ENCODE measurements at places on chromosomes 6 and 20.
A peak's percentile ranks its signal among the peaks of the same experiment; 100 is the strongest.

- DNase-seq = no peak
These were observed at the start of gene KCNQ2 for GRCh38 chr20:63471981-63472831. Gene KCNQ2 (minus strand): TSS chr20:63472655. CDS start chr20:63472463, 192 bp downstream.

- no peak for DNase-seq
These were observed 412.1 kb downstream of the PKHD1 start for GRCh38 chr6:51675020-51675921.

DNA sequence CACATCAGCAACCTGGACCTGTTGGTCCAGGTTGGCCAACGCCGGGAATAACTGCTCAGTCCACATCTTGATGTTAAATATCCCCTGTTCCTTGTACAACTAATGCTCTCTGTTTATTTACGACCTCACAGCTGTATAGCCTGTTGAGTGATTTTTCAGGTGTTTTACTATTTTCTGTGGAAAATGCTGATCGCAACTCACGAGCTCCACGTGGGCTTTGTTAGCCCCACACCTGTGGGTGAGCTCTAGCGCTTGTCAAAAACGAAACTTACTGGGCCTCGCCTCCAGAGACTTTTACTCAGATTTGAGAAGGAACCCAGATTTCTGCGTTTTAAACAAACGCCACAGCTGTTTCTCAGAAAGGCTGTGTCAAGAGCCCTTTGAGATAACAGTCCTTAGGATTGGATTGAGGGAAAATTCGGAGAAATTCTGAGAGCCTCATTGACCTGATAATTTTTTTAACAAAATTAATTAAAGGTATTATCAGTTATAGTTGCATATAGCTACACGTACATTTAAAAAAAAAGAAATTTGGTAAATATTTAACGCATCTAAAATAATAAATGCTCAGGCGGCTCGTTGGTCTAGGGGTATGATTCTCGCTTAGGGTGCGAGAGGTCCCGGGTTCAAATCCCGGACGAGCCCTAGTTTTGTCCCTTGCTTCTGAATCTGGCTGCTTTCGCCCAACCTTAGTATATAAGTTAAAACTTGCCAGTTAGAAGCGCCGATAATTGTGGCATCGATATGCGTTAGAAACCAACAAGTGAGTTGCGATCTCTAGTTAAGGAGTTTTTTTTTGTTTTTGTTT, 16.7 kb downstream of the HMGN4 start:
- DNase-seq = peak; percentile 77

DNA sequence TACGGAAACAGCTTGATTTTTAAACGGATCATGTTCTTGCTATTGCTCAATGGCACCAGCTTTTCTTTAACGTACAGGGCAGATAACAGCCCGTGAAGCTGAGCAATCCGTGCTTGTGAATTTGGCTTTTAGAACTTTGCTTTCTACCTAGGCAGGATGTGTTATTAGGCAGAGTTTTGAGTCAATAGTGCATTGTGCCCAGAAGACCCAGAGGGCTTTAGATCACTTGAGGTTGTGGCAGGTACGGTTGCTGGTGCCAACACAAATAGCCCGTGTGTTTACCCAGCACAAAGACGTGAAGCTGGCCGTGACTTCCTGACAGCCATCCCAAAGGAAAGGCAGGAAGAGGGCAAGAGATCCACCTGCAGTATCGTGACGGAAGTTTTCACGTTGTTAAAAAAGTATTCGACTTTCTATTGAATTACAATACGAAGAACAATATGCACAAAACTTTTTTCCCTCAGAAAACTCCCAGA, 117.4 kb upstream of the FRMD1 start:
- DNase-seq = no peak

GRCh38 chr20:61464307-61465303, 212.5 kb downstream of the CDH4 start:
- no peak for DNase-seq

DNA sequence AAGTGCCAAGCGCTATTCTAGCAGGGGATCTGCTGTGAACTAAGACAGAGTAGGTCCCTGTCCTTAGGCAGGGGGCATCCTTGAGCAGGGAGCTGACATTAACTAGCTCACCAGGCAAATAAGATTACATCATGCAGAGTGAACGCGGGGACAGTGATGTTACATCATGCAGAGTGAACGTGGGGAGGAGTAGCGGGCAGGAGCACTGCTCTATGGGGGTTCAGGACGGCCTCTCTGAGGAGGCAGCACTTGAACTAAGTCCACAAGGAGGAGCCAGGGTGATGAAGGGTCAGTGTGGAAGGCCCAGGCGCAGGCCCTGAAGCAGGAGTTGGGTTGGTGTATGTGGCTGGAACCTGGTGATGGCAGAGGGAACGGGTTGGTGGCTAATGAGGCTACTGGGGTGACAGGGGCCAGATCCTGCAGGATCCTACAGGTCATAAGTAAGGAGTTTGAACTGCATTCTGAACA, 38.7 kb downstream of the KAT14 start:
- no peak for DNase-seq

DNA sequence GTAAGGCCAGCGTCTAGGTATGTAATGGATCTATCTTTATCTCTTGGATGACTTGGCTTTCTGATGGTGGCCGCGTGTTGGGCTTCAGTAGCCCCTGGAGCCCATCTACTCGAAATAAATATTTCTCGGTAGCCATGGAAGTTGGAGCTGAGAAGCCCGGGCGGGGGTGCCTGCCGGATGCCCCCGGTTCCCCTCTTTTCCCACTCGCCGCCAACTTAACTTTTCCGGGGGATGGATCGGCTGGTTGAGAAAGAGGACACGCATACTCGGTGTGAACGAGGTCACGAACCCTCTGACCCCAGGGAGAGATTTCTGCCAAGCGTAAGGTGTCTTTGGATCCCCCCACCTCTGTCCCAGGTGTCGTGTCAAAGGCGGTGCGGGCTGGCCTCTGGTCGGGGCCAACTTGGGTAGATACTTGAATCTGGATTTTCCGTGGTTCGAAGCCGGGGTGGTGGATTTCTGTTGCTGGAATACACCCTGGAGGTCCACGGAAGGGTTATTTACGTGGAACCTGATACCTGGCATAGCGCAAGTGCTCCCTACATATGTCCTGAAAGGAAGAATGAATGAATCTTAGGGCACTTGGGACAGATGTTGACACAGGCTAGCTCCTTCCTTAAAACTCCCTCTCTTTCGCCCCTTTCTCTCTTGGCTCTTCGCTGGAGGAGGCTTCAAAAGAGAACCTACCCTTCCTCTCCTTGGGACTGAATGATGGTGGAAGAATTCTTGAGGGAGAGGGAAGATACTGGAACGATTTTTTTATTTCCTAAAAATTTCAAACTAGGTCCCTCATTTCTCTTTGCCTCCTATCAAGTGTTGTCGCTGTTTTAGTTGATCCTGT, 996 bp downstream of the DOK5 start:
- DNase-seq = no peak

- DNase-seq = no peak
These were observed 39.1 kb upstream of the TBC1D22B start for GRCh38 chr6:37218511-37218910.

DNA sequence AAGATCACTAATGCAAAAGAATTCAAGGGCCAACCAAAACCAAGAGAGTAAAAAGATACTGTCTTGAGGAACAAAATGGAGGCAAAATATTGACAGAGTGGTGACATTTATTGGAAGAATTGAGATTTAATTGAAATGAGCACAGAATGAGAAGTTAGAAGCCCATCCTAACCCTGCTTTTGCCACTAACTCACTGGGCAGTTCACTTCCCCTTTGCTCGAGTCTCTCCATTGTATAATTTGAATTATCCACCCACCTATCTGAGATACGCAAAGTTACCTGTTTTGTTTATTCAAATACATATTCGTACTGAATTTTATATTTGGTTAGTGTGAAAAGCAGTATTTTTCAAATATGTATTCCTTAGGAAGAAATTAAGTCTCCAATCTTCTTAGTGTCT, 204.5 kb upstream of the PRDM1 start:
- DNase-seq = no peak

GRCh38 chr6:84768442-84769174, 4.2 kb upstream of the TBX18 start:
- DNase-seq = no peak

DNA sequence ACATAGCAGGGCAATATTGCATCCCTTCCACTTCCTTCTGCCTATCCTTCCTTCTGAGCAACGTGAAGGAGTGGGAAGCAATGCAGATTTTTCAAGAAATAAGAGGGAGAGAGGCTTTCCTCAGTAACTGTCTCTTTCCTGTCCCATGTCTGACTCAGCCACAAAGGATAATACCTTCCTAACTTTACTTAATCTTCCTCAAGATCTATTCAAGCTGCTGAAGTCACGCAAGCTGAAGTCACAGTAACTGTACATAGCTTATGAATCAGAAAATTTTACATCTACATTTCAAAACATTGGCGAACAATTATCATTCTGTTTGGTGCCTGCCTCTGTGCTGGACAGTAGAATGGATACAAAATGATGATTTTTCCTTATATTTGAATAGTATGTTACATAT, 86.4 kb upstream of the POU3F2 start:
- no peak for DNase-seq

GRCh38 chr6:40791004-40791403, 203.8 kb upstream of the LRFN2 start:
- no peak for DNase-seq

DNA sequence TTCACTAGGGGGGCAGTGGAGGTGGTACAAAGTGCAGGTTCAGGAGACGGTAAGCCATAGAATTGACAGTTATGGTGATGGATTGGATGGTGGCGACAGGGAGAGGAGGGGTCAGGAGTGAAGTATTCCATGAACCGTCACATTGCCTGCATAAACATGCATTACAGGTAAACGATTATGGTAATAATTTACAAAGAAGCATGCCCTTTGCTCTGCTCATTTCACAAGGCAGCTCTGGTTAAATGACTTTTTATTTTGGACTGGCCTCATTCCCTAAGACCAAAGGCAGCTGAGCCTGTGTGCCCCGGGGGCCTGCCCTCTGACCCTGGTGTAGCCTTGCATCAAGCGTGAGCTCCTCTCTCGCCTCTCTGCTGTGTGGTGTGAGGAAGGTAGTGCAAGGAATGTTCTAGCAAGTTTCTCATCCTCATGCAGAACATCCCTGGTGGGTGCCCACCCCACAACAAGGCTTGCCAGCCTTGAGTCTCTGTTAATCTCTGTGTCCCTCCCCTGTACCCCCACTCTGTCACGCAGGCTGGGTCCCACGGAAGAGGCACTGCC, 59.0 kb downstream of the PPP1R14C start:
- DNase-seq = no peak

- no peak for DNase-seq
These were observed 36.3 kb downstream of the MARCKS start for GRCh38 chr6:113893451-113893850.

DNA sequence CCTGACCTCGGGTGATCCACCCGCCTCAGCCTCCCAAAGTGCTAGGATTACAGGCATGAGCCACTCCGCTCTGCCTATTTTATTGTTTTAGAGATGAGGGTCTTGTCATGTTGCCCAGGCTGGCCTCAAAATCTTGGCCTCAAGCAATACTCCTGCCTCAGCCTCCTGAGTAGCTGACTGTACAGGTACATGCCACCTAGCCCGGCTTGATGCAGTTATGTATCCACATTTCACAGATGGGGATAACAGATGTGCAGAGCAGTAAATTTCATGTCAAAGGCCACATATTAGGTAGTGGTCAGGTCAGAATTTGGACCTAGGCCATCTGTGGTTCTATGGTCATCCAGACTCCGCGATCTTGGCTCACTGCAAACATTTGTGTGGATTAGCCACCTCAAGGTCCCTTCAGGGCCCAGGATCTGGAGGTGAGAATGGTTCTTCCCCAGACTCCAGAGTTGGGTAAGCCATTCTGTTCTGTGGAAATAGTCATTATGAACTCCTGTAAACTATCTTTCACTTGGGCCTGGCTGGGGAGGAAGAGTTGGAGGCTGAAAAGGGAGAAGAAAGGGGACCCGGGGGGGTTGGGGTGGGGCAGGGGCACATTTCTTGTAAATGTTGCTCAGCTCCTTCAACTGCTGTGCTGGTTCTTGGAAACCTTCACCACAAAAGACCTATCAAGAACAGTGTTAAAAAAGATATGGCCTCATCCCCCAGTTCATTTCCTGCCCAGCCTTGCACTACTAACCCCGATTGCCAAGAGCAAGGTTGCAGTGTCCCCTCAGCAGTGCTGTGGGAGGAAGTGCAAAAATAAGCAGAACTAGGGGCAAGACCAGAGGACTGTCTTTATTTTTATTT, 13.0 kb downstream of the PIM1 start:
- peak; percentile 60 for DNase-seq

DNA sequence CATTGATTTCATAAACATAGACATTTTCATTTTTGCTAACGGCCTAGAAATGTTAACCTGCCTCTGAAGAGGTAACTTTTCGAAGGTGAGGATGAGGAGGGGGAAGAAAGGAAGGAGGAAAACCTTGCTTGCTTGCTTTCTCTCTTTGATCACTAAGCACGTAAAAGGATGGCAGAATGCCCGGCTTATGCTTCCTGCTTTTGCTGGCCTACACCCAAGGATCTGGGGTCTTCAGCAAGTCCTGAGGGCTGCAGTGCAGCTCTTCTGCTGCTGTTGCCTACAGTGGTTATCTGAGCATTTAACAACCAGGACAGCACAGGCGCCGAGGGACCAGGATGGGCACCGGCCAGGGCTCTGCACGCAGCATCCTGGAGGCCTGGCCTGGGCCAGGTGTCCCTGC, 150.8 kb upstream of the TAB2 start:
- no peak for DNase-seq

DNA sequence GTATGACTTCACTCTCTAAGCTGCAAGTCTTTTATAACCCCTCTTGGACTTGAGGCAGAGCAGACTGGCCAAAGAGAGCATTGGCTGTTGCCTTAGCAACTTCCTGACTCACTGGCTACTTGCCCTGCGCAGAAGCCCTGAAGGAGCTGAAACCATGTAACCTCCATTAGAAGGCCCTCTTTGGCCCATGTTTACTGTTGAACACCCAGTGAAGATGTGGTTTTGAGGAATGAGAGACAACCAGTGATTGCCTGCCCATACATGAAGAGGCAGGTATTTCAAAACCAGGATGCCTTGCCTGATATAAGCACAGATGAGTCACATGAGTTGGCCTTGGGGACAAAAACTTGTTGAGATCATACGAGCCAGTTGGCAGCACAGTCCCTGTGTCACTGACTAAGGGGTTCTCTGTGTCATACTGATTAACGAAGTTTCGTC, 182.5 kb downstream of the EDN1 start:
- no peak for DNase-seq

DNA sequence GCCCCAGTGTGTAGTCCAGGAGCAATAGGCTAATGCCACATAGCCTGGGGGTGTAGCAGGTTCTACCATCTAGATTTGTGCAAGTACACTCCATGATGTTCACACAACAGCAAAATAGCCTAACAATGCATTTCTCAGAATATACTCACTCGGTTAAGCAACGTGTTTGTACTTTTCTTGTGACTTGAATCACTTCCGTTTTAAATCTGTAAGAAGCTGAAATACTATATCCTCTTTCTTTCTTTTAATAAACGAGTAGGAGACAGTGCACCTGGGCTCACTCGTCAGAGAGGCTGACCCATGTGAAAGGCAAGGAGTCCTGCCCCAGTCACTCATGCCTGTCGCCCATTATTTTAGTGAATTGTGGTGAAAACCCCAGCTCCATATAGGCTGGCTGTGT, 201.6 kb downstream of the FOXA2 start:
- DNase-seq = no peak

GRCh38 chr6:8686077-8686476, 250.7 kb upstream of the SLC35B3 start:
- DNase-seq = no peak
